ENCODE measurements at places on chromosomes 1 and 21.

GRCh38 chr1:9275161-9275560 lies 17.5 kb upstream of the SPSB1 start:
- no peak for DNase-seq

DNA sequence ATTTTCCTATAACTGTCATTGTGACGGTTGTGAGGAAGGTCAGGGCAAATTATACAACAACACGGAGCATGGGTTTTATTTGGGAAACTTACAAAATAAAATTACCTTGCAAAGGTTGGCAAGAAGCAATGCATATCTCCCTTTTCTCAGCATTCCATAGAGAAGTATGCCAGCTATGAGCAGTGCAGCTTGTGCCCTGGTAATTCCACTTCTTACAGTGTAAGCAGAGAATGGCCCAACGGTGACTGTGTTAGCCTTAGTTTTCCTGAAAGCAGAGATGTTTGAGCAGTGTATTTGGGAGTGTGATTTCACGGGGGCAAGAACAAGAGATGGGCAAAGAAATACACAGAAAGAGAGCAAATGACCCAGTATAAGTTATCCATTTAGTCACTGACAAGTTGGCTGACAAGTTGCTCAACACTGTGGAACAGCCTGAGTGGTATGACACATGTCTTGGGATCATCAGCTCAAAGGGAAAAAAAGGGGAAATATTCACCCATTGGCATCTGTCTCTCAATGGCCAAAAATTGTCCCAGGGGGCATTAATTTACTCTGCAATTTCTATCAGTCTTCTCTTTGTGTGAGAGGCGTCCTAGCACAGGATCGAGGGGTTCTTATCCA lies 210.9 kb upstream of the NRIP1 start:
- DNase-seq: no peak

DNA sequence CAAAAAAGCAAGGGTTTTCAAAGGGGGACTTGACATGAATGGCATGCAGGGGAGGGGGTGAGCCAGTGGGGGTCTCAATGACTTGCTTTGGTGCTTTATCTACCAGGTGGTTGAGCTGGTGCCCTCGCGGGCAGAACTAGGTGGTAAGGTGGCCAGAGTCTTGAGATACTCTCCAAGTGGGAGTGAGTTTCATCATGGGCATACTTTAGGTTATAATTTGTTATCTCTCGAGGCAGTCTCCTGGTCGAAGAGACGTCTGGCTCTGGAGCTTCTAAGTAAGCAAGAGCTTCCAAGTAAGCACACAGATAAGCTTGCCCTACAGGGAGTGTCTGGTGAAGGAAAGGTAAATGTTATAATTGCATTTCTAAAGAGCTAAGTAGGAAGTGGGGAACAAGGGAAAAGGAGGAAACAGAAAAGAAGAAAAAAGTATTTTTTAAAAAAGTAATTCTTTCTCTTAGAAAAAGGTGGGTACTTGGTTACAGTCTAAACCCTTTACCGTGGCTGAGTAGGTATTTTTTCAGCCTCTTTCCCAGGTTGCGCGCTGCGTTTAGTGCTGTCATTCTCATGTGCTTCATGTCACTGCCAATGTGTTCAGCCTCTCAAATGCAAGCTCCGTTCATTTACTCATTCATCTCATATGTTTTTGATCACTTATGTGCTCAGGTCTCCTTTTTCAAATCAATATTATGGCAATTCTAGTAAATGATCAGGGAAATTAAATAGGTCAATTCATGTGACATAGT lies 31.6 kb upstream of the DNAJC6 start:
- DNase-seq: no peak

DNA sequence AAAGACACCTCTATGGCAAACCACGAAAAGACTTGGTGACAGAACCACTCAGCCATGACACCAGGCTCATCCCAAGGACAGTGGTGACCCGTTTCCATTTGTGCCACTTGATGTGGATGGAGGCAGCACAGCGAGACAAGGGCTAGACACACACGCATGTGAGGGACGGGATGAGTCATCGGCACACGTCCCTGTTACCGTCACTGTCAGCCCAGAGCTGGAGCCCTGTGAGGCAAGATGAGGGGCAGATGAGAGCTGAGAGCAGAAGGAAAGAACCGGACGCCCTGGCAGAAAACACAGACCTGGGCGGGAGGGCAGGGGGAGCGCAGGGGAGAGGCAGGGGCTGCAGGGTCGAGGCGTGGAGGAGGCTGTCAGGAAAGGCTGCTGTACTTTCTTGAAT lies 57.8 kb downstream of the SIK1 start:
- DNase-seq: no peak

GRCh38 chr1:158310623-158311022 lies 20.7 kb downstream of the CD1B start:
- no peak for DNase-seq

DNA sequence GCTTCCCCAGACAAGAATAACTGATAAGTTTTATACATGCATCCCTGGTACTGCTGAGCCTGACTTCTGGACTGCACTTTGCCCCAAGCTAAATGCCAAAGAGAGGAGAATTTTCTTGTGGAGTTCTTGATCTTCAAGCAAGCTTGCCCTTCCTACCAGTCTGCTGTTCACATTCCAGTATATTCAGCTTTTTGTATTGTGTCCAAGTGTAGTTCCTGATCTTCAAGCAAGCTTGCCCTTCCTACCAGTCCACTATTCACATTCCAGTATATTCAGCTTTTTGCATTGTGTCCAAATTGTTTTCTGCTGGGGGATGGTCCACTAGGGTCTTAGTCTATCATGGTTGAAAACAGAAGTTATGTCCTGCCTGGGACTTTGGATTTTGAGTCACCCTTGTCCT lies 894 bp upstream of the TSEN15 start:
- DNase-seq: no peak

DNA sequence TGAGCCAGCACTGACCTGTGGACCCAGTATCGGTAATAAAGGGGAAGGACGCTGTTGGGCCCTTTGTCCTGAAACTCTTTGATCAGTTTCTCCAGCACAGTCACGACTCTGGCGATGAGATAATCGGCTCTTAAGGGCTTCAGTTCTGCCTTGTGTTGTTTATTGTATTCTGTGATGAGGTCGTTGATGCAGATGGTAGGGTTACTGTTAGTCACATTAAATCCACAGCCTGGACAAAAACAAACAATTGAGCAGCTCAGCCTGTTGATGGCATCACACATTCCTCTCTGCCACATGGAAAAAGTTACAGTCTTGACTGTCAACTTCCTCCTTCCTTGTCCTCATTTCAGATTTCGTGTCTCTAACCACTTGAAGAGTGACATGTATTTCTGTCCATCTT lies 57.6 kb downstream of the SIM2 start:
- no peak for DNase-seq

- no peak for DNase-seq
These were observed 29.6 kb downstream of the GNB1 start for GRCh38 chr1:1861339-1861730.

DNA sequence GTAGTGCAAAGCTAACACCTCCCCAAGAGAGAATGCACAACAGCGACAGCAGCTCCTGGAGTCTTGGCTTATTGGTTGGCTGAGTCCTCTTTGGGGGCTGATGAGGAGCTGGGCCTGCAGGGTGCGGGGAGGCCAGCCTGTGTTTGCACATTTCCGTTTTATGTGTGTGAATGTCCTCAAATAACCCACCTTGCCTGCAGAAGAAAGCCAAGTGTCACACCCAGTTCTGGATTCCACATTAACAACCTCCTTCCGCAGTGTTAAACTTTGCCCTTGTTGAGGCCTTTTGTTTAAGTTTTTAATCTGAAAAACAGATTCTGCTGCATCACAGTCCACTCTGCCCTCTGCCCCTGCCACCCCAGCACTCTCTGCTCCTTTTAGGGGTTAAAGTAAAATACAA lies 274.5 kb downstream of the TM2D1 start:
- no peak for DNase-seq

GRCh38 chr1:29282924-29283803 lies 46.8 kb downstream of the PTPRU start:
- DNase-seq: no peak

DNA sequence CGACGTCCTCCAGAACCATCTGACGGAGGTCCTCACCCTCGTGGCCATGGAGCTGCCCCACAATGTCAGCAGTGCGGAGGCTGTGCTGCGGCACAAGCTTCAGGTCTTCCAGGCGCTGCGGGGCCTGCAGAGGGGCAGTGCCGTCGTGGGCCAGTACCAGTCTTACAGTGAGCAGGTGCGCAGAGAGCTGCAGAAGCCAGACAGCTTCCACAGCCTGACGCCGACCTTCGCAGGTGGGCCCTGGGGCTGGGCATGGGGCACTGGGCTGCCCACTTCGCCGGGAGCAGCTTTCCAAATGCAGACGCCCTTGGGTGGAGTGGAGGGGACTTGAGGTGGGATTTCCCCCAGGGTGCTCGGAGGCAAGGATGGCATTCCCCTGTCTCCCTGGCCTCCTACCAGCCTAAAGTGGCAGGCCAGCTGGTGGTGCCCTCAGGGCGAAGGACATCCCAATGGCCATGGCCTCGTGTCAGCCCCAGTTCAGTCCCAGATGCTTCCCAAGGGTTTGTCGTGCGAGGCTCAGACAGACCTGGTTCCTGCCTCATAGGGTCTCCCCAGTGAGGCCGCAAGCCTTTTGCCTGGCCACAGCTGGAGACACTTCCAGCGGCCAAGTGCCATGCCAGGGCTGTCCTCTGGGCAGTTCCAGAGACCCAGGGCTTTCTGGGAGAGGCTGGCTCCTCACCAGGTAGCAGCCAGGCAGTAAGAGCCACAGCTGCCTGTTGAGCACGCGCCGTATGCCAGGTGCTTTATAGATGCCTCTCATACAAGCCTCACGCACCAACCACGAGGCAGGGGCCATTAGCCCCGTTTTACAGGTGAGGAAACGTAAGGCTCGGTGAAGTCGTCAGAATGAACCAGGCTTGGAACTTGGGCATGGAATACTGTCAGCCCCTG lies 27.8 kb downstream of the H6PD start:
- no peak for DNase-seq

GRCh38 chr1:201181323-201181722 lies 9.3 kb upstream of the IGFN1 start:
- no peak for DNase-seq

DNA sequence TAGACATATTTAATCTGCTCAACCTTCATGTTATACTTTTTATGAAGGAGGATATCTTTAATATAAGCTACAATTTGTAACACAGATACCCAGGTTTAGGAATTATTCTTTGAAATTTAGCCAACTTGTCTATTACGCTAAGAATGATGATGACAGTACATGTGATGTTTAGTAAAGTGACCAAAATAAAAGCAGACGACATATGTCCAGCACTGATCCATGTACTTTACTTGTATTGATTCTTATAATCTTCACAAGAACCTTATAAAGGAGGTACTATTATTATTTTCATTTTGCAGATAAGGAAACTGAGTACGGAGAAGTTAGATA lies 37.2 kb upstream of the ATG4C start:
- no peak for DNase-seq

GRCh38 chr1:170305777-170306512 lies 160.2 kb downstream of the NTMT2 start:
- DNase-seq: no peak

DNA sequence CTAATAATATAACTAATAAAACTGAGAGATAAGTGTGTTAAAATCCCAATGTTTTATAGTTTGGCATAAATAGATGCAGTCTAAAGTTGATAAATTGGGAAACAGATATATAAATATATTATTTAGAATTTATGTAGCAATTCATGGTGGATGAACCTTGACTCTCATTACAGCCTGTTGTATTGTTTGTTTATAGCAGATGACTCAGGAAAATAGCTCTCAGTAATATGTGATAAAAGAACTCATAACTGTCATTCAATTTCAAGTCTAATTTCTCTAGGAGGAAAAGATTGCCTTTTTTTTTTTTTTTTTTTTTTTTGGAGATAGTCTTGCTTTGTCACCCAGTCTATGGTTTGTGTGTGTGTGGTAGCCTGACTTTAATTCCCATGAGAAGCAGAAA lies 603.2 kb upstream of the PKN2 start:
- no peak for DNase-seq

- DNase-seq: no peak
These were observed 2.2 kb upstream of the ATP1A2 start for GRCh38 chr1:160113407-160113806.

GRCh38 chr1:164510435-164510834 lies 48.5 kb upstream of the PBX1 start:
- no peak for DNase-seq

DNA sequence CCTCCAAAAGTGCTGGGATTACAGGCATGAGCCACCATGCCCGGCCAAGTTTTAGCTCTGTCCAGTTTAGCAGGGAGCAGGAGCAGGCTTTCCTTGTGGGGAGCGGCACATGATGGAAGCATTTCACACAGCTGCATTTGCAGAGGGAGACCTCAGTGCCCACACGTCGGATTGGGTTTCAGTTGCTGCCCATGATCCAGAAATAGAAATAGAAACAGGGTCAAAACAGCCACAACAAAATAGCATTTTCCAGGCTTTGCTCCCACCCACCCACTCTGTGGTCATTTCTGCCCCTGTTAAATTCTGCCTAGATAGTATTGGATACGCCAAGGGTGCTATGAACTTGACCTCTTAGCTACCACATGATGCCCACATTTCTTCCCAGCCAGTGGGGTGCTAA lies 128.4 kb downstream of the CNIH3 start:
- DNase-seq: no peak

DNA sequence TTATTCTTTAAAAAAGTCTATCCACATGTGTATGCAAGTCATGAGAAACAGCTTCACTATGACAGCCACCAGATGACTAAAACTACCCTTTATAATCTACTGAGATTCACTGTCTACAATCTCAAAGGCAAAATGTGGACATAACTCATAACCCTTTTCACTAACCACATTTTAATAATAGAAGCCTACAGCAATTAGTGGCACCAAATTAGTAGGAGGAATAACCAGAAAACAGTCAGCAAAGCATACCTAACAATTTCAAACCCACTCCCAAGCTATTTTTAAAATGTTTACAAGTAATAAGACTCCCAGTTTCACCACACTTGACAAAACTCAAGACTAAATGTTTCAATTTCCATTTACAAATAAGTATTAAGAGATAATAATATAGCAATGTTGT lies 442.9 kb downstream of the PTPRC start:
- no peak for DNase-seq

DNA sequence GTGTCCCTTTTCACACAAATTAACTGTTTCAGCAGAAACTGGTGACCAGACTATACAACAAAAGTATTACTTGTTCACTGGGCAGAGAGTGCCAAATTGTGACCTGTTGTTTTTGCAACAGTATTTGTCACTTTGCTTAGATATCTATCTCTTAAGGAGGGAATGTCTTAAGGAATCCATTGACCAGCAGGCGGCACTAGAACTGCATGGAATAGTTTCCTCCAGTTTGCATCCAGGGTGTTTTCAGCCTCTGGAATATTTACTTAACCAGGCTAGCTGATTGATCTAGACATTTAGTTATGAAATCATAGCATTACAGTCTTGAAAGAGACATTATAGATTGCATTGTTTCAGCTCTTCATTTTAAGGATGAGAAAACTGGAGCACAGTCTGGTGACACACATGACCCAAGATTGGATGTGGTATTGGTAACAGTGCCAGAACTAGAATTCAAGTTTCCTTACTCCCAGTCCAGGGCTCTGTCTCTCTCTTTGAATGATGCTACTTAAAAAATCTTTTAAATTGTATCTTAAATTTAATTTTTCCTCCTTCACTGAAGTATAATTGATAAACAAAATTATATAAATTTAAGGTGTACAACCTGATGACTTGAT lies 16.9 kb downstream of the RPTN start:
- DNase-seq: no peak

Data from stimulated activated CD8-positive, alpha-beta memory T cell treated with anti-CD3 and anti-CD28 coated beads, Interleukin-7, amount 100 ng/mL, for 24 hours (primary cell).